ENCODE measurements at places on chromosomes 4 and X.
A peak's percentile ranks its signal among the peaks of the same experiment; 100 is the strongest.

GRCh38 chr4:111773858-111774257 is 371.4 kb upstream of the FAM241A start:
- DNase-seq, result no peak

GRCh38 chrX:126799059-126799458 is 20.5 kb upstream of the PRR32 start:
- DNase-seq, result no peak

DNA sequence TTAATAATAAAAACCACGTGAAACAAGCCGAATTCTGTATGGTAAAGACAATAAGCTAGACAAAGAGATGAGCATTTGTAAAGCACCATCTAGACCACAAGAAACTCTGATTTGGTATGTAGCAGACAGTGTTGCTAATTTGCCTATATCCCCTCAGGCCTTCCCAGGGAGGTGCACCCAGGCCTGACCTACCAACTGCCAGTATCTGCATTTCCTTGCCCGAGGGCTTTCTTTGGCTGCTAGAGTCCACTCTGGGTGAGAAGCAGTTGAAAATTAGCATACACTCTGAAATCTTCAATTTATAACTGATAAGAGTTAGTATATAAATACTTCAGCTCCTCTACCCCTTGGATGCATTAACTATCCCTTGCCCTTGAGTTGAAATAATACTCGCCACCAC is 37.4 kb upstream of the IL1RAPL1 start:
- no peak for DNase-seq

GRCh38 chrX:136794080-136794479 is 13.3 kb upstream of the ARHGEF6 start:
- no peak for DNase-seq

DNA sequence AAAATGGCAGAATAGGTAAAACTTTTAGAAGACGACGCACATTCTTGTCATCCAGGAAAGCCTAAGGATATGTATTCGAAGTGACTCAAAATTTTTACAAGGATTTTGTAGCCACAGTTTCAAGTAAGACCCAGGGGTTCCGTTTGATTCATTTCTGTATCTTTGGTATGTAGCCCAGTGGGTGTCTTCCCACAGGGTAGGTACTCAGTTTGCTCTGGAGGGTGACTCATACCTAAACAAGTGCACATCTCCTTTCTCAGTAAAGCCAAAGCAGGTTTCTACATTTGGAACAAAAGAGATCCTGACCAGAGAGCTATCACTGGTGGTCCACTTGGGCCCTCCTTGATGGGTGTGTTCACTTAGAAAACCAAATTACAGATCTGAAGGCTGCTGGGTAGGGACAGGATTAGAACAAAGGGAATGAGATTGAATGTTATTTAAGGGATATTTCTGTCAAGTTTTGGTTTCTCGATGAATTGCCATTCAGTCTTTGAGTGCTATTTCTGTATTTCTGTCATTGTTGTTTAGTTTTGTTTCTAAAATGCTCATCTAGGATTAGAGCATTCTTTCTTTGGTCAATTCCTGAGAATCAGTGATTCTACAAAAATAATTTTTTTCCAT is 56.1 kb downstream of the PLS3 start:
- DNase-seq, result peak; percentile 78

DNA sequence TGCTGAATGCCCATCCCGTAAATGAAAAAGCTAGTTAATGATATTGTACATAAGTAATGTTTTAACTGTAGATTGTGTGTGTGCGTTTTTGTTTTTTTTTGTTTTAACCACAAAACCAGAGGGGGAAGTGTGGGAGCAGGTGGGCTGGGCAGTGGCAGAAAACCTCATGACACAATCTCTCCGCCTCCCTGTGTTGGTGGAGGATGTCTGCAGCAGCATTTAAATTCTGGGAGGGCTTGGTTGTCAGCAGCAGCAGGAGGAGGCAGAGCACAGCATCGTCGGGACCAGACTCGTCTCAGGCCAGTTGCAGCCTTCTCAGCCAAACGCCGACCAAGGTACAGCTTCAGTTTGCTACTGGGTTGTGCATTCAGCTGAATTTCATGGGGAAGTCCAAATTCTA is at the start of gene SPP1:
Gene SPP1 (plus strand): TSS at position 249 of the 400 bp plus-strand sequence. CDS start 1,182 bp downstream, outside the sequence.
- peak; percentile 47 for DNase-seq

- peak; percentile 51 for DNase-seq
Observed at GRCh38 chrX:45172890-45173289, 27.8 kb downstream of the DIPK2B start.

DNA sequence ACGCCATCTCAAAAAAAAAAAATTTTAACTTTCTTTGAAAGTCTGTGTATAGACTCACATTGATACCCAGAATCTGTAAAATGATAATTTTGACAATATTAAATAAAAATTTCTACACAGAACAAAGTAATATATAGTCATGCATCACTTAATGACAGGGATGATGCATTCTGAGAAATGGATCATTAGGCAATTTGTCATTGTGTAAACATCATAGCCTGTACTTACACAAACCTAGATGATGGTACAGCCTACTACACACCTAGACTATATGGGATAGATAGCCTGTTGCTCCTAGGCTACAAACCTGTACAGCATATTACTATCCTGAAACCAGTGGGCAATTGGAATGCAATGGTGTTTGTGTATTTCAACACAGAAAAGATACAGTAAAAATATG is 107.7 kb downstream of the BLTP1 start:
- DNase-seq, result no peak

GRCh38 chr4:126440297-126440696 is 1125.5 kb downstream of the FAT4 start:
- DNase-seq, result no peak

- peak; percentile 2 for DNase-seq
Observed at GRCh38 chr4:14264437-14264836, 636.9 kb upstream of the BOD1L1 start.

DNA sequence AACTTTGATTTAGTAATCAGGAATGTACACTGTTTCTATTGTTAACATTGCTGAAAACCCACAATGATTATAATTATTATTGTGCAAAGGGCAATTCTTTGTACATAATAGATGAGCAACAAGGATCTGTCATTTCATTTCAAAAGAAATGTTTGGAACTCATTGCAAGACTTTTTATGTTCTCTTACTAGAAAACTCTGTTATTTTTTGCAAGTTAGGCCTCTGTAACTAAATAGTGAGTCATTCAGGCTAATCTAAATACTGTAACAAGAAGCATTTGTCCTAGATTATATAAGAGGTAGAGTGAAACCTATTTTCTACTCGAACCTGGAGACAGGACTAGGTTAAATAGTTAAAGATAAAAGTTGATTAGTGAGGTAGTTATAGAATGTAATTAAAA is 93.2 kb upstream of the FAM47B start:
- peak; percentile 27 for DNase-seq
